ENCODE measurements at places on chromosomes 3 and 15.

DNA sequence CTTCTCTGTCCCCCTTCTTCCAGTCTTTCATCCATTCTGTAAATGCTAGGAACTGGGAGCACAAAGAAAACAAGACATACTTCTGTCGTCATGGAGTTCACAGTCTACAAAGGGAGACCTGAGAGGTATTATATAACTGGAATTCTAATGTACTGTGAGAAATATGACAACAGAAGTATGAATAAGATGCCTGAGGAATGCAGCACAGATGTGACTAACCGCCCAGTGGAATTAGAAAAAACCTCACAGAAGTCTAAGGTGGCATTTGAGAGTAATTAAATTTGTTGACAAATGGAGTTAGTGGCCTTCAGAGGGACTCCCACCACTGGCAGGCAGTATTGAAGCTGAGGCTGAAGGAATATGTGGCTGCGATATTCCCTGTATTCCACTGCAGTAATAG lies 168.5 kb upstream of the FAM3D start:
- no peak for DNase-seq

DNA sequence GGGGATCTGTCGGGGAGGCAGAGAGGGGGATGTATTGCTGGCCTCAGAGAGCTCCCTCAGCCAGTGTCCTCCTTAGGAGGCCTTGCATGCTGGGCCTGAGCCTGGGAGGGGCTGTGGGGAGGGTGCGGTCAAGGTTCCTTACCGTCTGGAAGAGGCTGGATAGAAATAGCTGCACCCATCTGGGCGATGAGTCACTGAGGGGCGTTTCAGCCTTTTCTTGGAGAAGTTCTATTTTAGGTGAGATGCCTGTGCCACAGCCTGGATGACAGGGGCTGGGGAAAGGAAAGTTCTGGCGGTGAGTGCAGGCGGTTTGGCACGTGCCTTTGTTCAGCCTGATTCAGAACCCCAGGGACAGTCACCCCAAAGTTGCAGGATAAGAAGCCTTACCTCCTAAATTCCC lies 35.7 kb upstream of the APEH start:
- no peak for DNase-seq

DNA sequence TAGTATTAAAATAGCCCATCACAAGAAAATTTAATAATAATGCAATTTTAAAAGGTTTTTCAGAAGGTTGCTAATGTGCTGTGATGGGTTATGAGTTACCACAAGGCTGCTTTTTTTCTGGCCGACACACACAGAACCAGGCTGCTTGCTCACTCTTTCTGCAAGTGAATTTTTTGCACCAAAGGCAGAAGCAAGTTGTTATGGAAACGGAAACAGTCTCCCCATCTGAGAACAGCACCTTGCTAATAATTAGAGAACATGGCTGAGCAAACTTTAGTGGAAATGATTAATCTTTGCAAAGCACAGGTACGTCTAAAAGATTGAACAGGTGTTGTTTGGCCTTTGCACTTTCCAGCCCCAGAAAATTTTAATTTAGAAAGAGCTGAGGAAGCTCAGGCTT lies 51.0 kb downstream of the CACNA2D3 start:
- DNase-seq: no peak

DNA sequence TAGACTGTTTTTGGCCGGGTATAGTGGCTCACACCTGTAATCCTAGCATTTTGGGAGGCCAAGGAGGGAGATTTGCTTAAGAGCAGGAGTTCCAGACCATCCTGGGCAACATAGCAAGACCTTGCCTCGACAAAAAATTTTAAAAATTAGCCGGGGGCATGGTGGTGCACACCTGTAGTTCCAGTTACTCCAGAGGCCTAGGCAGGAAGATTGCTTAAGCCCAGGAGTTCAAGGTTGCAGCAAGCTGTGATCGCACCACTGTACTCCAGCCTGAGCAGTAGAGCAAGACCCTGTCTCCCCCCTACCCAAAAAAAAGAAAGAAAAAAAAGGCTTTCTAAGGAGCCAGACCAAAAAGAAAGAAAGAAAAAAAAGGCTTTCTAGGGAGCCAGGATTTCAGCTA lies 36.7 kb downstream of the TMOD3 start:
- no peak for DNase-seq

- no peak for DNase-seq
Measured at GRCh38 chr3:165455360-165455759, 259.2 kb upstream of the SLITRK3 start.

DNA sequence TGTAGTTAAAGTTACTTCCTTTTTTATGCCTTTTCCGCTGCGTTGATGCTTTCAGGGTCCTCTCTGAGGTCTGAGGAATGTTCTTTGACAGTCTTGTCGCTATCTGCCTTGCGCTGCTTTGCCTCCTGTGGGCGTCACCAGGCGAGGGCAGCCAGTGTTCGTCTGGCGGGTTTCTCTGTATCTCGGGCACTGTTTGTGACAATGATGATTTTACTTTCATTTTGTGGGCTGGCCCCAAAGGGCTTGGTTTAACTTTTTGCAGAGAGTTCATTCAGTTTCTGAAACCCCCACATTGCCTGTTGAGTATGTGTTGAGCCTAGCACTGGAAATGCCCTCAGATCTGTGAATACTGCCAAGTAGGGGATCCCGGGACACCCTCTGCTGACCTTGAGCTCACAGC lies 24.6 kb upstream of the SACM1L start:
- peak; percentile 42 for DNase-seq

Measured in stimulated activated CD8-positive, alpha-beta memory T cell treated with anti-CD3 and anti-CD28 coated beads, Interleukin-7, amount 100 ng/mL, for 1 hour (primary cell).